ENCODE measurements at places on chromosomes 2 and 18.

DNA sequence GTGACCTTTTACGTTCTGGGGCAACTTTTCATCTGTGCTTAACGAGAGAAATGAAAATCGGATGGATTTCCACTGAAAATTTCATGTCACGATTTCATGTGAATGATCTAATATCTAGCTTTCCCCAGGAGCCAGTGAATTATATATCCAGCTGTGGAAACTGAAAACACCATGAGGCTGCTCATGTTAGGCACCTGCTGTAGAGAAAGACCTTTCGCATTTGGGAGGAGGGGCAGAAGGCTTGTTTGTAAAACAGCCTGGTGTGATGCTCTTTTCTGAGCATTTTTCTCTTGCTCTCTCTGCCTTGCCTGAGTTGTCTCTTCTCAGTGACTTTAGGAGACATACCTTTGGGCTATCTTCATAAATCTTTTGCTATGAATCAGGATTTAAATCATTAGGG is 84.6 kb upstream of the CYP1B1 start:
- no peak for DNase-seq

DNA sequence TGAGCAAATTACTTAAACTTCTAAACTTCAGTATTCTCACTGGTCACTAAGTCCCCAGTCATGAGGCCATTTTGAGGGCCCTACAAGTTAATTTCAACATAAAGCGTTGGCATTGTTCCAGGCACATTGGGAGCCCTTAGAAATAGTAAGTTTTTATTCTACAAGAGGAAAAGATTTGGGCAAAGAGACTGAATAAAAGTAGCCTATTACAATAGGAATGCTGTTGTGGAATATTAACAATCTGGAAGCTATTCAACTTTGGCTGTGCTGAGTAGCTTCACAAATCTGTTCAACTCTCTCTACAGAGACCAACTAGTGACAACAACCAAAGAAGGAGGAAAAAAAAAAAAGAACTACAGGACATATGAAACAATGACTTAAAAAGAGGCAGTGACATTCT is 1287.5 kb upstream of the NXPH2 start:
- DNase-seq = no peak

- DNase-seq = no peak
Observed at GRCh38 chr2:134917360-134917865, 1.2 kb upstream of the CCNT2 start.

DNA sequence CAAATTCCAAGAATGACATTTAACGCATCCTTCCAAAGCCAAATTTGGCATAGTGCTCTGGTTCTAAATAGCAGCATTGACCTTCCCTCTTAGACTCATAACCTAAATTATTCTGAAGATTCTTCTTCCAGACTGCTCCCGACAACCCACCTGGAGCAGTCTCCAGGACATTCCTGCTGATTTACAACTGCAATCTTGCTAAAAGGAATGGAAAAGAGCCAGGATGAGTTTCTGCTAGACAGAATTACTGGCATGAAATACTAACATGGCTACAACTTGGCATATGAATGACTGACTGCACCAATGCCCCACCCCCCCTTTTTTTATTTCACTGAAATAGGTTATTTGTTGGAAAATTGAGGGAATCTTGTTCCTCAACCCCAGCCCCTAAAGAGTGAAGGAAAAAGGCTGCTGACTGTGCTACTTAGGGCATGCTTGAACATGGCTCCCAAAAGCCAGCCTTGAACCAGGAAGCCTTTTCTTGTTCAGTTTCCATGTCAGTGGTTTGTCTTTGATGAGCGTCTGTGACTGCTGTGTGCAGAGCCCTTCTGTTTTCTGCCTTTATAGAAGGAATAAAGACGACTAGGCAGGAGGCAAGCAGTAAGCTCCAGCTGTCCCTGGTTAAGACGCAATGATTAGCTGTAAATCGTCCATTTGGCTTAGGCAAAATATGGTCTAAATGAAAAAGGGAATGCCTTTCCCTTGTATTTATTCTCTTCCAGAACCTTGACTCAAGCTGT is 47.4 kb upstream of the ITGB6 start:
- no peak for DNase-seq

DNA sequence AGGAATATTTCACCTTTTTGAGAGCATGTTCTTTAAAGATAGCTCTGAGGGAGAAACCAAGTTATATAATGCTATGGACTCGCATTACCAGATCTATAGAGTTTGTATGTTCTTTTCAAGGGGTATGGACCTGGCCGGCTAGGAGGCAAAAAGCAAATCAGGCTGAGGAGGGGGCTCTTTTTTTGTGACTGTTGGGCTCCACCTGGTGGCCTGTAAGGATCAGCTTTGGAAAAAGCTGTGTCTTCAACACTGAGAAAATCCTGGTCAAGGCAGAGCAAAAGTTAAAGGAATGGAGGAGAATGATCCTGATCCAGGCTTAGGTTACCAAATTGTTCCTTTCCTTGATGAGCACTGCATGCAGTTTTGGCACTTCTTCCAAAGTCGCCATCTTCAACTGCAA is 180.5 kb downstream of the DIS3L2 start:
- peak; percentile 55 for DNase-seq

- no peak for DNase-seq
Observed at GRCh38 chr2:12044857-12045256, 298.4 kb downstream of the LPIN1 start.

GRCh38 chr2:28352104-28352503 is 40.6 kb upstream of the FOSL2 start:
- no peak for DNase-seq

DNA sequence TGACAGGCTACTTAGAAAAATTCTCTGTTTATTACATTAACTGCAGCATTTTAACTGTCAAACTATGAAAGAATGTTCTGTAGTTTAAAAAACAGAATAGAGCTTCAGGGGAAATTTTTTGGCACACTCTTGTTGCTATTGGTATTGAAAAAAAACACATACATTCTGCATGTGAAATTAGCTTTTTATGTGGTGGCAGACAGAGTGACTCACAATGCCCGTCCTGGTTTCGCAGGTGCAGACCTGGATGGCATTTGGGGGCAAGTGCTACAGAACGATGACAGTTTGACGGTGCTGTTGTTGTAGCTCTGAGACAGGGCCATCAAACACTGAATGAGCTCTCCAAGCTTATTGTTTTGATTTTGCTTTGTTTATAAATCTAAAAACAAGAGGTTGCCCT is 105.0 kb upstream of the MAP3K20 start:
- no peak for DNase-seq

- DNase-seq = no peak
Observed at GRCh38 chr2:43853141-43854081, 14.6 kb downstream of the ABCG8 start.

- peak; percentile 71 for DNase-seq
Observed at GRCh38 chr2:10434886-10435819, 13.0 kb downstream of the ODC1 start.

- no peak for DNase-seq
Observed at GRCh38 chr18:27995770-27996502, 181.0 kb downstream of the CDH2 start.

GRCh38 chr18:64734063-64734462 is 585.2 kb upstream of the LINC00305 start:
- no peak for DNase-seq

DNA sequence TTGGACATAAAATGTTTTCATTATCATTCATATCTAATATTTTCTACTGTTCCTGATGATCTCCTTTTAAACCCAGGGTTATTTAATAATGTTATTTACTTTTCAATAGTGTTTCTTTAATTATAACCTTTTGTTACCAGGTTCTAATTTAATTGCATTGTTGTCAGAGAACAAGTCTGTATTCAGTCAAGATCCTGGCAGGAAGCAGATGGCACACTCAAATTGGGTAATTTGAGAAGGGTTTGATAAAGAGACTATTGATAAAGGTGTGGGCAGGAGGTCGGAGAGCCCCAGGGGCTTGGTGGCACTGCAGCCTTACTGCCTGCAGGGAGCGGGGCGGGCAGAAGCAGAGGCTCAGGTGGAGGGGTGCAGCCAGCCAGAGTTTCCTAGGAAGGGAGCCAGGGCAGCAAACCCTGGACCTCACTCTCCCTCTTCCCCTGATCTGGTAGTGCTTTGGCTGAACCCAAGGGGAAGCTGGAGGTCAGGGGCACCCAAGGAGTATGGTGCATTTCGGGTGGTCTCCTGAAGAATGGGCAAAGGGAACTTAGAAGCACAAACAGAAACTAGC is 2.3 kb upstream of the KIF1A start:
- DNase-seq = no peak

DNA sequence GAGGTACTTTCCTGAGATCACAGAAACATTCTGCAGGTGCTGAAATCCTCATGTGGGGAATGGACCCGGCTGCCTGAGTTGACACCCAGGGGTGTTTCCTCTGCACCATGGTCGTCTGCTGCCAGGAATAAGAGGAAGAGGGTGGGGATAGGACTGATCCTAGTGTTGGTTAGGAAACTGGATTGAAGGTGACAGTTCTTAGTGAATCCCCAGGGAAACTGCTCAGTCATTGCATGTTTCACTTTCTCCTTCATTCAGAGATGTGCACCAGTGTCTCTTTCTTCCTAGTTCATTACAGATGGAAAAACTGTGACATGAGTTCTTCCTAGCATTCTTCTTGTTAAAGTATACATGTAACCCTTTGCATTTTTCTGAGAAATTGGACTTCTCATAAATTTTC is 294.3 kb downstream of the PTGR3 start:
- no peak for DNase-seq

DNA sequence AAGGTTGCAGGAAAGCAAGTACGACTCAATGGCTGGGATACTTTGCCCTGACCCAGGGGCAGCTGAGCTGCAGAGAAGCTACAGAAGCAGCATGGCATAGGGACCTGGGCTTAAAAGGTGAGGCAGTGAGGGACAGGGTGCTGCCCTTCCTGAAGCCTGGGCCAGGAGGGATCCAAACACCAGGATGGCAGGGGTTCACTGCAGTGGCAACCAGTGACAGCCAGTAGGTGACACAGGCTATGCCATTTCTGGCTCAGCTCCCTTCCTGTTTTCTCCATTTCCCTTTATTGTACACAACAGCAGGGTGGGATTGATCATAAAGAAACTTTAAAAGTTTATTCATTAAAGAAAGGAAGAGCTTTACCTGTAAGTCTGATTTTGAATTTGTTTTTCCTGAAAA is 48.8 kb downstream of the CABYR start:
- DNase-seq = no peak

DNA sequence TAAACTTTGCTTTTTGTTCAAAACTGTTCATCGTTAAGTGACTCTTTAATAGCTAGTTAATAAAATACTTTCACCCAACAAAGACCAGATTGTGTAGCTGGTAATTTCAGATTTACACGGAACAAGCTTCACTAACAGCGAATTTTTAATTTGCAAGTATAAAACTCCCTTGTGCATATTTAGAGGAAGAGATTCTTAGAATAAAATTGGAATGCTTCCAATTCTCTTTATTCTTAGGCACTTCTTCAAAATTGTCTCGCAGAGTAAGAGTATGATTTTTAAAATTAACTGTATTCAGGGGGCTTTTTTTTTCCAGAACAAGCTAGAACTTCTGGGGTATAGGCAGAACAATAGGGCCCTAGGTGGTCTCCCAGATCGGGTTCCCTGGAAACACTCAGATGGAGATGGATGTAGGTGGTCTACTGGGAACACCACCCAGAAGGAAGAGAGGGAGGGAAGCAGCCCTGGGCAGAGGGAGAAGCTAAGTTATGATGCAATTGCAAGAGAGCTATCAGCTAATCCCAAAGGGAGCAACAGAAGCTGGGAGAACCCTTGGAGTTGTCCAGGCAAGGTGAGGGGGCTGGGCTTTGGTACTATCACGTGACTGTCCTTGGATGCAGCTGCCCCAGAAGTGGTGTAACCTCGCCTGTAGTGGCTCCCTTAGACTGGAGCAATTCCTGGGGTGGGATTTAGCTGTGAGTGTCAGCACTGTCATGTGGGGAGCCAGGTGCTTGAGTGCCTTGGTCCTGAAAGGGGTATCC is 151.7 kb upstream of the ASB18 start:
- no peak for DNase-seq

DNA sequence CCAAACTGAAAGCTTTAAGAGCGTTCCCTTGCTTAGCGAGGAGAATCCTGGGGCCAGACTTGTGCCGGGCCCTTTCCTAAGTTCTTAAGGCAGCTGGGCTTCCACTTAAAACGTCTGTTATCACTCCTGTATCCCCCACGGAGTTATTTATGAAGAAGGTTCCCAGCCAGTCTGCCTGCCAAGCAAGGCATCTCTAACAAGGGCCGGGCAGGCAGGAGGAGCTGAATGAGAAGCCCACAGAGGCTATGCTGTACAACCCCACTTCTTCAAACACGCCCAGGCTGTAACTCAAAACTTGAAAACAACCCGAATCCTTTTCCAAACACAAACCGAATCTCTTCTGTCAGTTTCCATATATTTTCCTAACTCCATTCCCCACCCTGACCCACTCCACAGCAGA is 39.0 kb upstream of the ZFP36L2 start:
- DNase-seq = no peak

Data from fibroblast of pulmonary artery (primary cell).